ENCODE measurements at places on chromosomes 13 and 19.
A peak's percentile ranks its signal among the peaks of the same experiment; 100 is the strongest.

DNA sequence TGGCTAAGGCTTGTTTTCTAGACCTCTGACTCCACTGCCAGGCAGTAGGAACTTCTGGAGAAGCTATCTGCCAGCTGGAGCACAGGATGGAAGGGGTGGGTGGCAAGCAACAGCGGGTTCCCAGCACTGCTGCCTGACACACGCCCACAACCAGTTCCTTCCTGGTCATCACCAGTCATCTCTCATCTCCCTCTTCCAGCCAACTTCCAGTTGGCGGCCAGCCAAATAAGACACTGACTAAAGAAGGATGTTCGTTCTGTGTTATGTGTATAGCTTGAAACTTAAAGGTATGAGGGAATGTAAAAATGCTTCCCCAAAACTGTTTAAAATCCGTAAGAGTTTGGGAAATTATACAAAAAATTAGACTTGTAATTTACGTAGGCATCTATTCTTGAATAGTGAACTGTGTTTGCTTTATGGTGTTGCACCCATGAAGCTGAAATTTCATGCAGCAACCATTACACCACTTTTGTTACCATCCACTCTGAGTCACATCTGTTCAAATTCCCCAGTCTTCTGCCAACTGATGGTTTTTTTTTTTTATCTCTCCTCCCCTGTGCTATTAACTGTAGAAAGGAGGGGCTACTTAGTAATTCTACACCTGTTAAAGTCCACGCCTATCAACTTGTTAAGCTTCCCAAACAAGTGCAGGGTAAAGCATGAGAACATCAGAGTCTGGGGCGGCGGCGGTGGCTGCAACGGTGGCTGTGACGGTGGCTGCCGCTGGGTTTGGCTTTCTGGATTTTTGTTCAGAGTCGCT is 86.2 kb upstream of the FRY start:
- no peak for DNase-seq

DNA sequence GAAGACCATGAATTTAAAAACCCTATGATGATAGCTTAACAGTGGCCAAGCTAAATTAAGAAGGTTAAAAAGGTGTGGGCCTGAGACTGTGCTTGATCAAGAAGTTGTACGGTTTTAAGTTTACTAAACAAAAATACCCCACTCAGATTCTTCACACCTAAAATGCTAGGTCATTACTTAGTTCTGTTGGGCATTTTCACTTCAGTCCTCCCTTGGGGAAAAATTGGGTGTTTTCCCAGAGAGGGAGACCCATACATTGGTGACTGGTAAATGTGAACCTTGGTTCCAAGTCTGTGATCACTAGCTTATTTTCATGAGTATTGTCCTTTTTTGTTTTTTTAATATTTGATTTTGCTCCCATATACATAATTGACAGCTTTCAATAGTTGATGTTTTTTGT is 44.4 kb downstream of the MTUS2 start:
- no peak for DNase-seq

DNA sequence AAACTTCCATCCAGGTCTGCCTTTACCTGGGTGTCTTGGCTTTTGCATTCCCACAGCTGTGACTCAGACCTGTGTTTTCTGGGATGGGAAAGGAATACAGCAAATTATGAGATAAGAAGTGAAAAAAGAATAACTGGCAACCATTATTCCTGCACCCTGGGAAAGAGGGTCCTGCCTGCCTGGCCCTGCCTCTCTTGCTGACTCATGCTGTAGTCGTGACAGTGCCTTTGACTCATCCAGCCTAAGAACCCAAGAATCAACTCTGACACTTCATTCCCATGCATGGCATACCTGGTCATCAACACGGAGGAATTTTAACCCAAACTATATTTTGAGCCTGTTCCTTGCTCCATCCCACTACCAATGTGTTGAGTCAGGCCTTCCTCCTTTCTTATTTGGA is 185.4 kb upstream of the SERP2 start:
- DNase-seq = no peak

- no peak for DNase-seq
Measured at GRCh38 chr13:78341032-78341431, 262.3 kb downstream of the POU4F1 start.

DNA sequence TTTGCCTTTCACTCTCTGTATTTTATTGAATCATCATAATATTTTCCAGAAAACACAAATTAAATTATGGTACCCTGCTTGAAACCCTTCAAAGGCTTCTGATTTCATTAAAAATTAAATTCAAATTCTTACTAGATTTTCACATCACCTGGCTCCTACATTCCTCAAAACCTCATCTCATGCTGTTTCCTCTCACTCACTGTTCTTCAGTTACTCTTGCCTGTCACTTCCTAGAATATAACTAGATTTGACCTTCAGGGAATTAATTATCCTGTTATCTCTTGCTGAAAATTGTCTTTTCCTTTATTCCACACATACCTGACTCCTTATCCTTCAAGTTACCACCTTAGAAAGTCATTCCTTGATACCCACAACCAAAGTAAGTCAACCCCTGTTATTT is 2294.7 kb downstream of the PCDH9 start:
- DNase-seq = no peak

DNA sequence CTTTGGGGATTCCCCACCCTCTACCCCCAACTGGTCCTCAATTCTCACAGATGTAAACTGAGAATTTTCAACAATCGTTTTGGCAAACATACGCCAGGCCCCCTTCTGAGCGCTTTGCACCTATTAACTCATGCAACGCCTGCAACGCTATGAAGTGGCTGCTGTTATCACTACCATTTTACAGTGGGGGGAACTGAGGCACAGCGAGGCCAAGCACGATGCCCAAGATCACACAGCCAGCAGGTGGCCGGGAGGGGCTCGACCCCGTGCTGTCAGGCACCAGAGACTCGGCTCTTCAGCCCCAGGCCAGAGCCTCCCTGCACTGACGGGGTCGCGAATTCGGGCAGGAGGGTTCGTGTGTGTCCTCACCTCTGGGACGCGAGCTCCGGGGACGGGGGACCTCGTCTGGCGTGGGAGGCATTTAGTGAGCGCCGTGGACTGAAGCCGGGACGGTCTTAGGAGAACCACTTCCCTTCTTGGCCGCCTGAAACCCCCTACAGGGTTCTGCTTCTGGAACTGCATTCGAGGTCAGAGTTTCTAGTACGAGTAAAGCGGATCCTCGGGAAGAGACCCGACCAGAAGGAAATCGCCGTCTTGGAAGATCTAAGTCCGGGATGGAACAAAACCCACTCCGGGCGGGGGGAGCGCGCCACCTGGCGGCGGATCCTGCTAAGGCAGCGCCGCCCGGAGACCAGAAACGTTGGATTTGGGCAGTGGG is 21.0 kb downstream of the ZNF114 start:
- no peak for DNase-seq

- peak; percentile 75 for DNase-seq
Measured at GRCh38 chr19:4759388-4760284, 31.9 kb upstream of the FEM1A start.

DNA sequence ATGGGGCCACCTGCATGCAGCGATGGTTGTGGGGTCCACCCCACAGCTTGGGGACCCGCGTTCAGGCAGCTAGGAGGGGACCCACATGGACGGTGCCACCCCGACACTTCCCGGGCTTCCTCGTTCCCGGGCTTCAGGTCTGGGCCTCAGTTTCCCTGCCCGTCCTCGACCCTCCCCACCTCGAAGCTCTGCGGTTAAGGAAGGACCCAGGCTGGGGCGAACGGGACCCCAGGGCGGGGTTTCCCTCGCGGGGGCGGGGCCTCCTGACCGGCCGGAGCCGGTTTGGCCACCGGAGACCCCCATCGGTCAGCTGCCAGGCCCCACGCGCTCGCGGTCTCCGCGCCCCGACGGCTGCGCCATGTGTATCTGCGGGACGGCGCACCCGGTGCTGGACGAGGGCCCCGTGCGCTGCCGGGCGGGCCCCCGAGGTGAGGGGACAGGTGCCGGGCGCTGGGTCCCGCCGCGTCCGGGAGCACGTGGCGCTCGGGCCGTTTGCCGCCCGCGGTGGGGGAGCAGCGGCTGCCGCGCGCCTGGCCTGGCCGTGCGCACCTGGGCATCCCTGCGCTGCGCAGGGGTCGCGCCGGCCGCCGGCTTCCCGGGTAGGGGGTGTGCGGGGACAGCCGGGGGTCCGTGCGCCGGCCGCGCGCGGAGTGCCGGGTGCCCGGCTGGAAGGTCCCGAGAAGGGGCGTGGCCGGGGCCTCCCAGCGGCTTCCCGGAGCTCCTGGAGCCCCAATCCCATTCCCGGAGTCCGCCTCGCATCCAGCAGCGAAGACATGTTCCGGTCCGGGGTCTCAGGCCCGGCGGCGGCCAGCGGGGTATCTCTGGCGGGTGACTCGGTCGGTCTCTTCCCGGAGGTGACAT is 4.2 kb downstream of the ARHGAP45 start:
- DNase-seq = no peak

- no peak for DNase-seq
Measured at GRCh38 chr13:112638157-112638750, 50.3 kb upstream of the TUBGCP3 start.

GRCh38 chr19:51108805-51109146 is 567 bp upstream of the CTU1 start:
- no peak for DNase-seq

DNA sequence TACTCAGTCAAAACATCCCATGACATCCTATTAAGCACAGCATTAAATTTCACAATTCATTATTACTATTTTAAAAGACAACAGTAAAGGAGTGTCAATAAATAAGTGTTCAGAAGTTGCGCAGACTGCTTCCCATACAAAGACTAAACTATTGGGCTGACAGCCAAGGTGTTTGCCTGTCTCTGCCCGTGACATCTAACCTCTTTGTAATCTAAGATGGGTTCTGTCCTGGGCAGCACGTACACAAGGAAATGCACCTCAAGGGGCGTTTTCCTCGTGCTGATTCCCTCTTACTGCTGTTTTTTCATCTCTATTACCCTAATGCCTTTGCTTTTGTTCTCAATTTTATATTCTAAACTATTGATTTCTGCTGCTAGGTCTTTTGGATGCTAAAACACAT is 216.3 kb downstream of the NHLRC3 start:
- DNase-seq = no peak

DNA sequence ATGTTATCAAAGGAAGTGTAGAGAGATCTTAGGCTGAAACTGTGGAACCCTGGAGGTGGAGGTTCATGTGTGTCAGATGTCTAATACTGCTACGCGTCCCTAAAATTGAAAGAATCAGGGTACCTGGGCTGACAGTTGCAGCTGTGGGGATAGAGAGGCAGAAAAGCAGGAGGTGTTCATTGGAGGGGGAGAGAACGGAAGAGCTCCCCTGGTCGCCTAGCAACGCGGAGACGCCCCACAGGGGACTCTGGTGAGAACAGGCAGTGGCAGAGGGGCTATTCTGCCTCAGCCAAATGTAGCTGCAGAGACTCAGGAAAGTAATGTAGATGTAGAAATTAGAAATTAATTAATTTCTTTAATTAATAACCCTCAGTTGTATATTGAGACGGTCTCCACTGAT is 10.1 kb upstream of the ZNF835 start:
- no peak for DNase-seq

DNA sequence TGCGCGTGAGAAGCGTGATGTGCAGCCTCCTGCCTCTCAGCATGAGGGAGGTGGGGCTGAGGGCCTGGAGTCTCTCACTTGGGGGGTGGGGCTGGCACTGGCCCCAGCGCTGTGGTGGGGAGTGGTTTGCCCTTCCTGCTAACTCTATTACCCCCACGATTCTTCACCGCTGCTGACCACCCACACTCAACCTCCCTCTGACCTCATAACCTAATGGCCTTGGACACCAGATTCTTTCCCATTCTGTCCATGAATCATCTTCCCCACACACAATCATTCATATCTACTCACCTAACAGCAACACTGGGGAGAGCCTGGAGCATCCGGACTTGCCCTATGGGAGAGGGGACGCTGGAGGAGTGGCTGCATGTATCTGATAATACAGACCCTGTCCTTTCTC is 8.7 kb downstream of the CD177 start:
- no peak for DNase-seq

- DNase-seq = no peak
Measured at GRCh38 chr13:110106726-110107125, 200.2 kb downstream of the COL4A1 start.

DNA sequence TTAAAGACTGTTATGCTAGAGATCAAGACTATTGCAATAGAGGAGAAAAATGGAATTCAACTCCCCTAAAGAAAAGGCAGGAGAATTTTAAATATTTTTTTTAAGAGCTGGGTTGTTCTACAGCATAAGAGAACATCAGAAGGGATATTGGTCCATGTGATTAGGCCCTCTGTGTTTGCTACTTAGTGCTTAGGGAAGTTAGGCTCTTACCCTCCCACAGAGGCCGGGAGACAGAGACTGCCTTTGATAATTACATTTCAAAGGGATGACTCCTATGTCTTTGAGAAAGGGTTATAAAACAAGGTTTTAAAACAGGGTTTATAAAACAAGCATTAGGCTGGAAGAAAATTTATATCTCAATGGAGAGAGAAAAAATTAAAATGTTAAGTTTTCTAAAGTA is 1248.1 kb upstream of the PCDH20 start:
- no peak for DNase-seq

GRCh38 chr13:60155978-60156377 is 7.8 kb downstream of the DIAPH3 start:
- no peak for DNase-seq
